ENCODE measurements at places on chromosomes 7 and 10.

DNA sequence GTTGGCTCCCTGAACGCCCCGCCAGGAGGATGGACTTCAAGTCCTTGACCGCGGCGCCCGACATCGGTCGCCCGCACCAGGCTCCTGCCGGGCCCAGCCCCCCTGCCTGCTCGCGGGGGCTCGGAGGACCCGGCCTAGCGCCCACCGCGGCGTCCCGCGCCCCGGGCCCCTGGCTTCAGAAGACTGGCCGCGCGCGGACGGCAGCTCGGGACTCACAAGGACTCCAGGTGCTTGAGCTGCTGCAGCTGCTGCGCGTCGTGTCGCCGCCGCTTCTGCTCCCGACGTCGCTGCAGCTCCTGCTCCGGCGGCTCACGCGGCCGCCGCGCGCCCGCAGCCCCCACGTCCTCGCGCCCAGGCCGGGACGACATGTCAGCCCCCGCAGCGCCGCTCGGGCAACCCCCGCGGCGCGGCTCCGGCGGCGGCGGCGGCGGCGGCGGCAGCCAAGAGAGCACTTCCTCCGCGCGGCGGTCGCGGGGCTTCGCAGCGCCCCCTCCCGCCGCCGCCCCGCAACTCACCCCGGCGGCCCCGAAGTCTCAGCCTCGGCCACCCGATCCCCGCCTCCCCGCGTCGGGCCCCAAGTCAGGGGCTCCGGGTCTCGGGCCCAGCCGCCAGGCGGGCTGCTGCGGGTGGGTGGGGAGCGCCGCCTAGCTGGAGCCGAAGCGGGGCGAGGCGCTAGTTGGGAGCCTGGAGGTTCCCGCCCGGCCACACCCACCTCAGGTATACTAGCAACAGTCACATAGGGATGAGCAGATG, at the start of gene RP9:
Gene RP9, minus strand, starts transcription at position 400 of the 753 bp plus-strand sequence. Its CDS starts 32 bp downstream, at position 368.
- peak; percentile 66 for DNase-seq

DNA sequence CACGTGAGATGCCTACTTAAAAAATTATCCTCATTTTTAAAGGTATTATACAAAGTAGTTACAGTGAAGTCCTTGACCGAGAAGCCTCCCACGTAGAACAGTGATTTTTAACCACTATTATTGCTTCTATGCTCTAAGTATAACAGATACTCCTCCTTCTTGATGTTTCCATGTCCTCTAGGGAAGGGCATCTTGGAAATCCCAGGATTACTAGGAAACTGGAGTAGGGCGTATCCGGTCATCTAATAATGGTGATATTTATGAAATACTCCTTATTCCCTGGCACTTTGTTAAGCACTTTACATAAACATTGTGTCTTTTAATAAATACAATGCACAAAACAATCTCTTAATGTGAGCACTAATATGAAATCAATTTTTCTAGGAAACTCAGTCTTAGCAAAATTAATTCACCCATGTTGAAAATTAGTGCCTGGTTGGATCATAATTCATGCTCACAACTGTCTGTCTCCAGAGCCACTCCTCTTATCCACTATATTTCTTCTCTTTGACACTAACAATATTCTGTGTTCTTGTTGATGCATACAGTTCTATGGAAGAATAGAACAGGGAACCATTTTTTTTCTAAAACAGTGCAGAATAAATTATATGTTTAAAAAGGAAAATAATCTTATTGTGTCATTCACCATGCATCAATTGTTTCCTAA, 128.6 kb upstream of the SEMA3E start:
- DNase-seq = no peak

DNA sequence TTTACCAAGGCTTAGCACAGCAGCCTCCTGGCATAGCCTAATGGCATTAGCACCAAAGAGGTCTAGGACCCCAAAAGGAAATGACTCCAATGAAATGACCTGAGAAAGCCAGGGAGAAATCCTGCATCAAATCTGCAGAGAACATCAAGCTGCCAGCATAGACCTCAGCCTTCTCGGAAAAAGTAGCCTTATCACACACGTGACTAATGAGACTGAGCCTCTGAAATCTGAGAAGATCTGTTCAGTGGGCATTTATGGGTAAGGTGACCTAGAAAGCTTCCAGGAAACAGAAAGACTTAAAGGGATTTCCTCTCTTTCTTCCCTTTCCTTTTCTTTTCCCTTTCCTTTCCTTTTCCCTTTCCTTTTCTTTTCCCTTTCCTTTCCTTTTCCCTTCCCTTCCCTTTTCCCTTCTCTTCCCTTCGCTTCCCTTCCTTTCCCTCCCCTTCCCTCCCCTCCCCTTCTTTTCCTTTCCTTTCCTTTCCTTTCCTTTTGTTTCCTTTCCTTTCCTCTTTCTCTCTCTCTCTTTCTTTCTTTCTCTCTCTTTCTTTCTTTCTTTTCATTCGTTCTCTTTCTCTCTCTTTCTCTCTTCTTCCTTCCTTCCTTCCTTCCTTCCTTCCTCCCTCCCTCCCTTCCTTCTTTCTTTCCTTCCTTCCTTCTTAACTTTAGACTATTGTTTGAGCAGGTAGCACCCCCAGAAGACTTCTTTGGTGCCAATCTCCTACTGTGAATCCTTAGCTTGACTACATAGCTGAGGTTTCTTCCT, 23.1 kb upstream of the PTTG1IP2 start:
- no peak for DNase-seq

- DNase-seq = peak; percentile 74
Observed at GRCh38 chr10:102627736-102628293, 16.5 kb upstream of the TRIM8 start.

DNA sequence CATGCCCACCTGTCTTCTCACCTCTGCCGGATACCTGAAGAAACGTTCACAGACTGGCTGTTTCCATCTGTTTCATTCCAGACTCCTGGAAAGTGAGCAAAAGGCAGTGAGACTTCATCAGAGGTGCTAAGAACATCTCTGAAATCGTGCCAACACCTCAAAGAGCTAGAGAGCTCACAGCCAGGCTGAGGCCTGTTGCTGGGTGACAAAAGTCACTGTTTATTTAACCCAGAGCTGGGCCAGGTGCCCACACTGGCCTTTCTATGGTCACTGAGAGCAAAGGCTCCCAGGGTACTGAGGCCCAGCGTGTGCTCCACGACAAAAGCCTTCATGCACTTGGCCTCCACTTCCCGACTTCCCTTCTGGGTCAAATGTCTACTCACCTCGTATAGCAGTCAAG, 3.7 kb upstream of the NANOS1 start:
- no peak for DNase-seq

DNA sequence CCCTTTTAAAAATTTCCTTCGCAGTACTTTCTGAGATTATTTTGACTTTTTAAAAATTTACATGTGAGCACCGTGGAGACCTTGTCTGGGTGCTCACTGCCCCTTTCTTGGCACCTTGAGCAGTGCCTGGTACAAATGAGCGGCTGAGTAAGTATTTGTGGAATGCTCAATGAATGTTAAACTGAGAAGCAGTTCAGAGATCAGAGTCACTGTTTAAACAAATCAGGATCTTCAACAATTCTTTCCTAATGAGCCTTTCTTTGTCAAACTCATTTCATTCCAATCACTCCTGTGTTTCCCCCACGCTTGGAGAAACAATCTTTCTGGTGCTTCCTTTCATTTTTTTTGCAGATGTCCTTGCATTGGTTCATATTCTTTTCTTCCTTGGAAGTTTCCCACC, 611.3 kb upstream of the GALNT17 start:
- DNase-seq = peak; percentile 36

DNA sequence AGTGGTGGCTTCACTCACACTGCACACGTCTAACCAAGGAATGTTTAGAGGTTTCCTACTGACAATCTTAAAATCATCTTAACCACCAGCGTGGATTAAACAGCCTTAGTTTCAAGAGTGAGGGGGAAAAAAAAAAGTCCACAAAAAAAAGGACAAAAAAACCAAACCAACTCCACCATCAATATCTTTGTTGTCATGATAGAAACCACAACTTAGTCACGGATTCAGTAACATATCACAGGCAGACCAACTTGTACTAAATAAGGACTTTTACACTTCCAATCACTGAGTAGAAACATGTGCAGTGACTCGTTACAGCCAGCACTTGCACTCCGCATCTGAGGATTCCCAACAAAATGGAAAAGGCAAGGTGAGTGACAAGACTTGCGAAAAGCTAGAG, 46.5 kb downstream of the FAM171A1 start:
- peak; percentile 76 for DNase-seq

- peak; percentile 6 for DNase-seq
Observed at GRCh38 chr10:94546049-94546900, 687 bp downstream of the HELLS start.

GRCh38 chr7:99199226-99199625, 8.7 kb downstream of the KPNA7 start:
- DNase-seq = no peak

DNA sequence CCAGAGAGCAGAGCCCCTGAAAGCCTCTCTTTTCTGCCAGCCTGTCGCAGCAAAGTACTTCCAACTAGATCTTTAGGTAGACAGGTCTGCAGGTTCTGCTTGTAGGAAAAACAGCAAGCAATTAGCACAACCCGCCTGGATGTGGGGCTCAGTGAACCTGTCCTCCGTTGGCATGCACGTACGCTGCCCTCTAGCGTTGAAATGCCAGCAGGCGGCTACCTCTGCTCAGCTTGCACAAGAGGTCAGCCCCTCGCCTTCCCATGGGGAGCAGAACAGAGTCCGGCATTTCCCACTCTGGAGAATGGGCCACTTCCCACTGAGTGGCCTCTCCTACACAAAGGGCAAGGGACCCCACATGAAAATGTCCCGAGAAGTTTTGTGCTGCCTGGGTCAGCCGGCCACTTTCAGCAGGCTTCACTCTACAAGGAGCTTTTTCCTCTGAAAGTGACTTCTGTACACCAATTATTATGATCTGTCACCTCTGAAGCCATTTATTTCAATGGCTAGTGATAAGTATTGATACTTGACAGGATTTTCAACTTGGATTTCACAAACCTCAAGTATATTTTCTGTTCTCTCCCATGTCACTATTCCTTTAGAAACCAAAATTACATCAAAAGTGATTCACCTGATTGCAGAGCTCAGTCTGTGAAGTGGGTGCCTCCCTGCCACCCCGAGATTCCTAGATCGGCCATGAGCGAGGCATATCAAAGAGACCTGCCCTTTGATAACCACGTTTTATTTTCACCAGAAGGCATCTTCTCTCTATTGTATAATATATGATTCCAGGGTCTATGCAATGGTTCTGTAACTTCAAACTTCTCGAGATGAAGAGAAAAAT, 56.7 kb downstream of the JCAD start:
- DNase-seq = peak; percentile 64

DNA sequence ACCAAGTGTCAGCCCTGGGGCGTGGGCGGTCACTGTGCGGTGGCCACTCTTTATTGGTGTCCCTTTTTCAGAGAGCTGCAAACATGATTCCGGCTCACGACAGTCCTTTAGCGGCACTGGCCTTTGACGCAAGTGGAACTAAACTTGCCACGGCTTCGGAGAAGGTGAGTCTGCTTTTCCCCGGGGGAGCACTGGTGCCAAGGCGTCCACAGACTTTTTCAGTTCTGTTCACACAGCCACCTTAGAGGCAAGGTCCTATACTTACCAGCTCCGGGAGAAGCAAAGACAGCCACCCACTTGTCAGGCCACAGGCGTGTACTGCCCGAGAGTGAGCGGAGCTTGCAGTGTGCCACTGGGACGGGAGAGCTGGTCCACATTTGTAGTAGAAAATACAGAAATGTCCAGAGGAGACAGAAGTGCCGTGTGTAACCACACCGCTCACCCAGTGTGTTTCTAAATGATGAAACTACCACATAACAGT, 27.9 kb downstream of the WIPI2 start:
- DNase-seq = no peak

DNA sequence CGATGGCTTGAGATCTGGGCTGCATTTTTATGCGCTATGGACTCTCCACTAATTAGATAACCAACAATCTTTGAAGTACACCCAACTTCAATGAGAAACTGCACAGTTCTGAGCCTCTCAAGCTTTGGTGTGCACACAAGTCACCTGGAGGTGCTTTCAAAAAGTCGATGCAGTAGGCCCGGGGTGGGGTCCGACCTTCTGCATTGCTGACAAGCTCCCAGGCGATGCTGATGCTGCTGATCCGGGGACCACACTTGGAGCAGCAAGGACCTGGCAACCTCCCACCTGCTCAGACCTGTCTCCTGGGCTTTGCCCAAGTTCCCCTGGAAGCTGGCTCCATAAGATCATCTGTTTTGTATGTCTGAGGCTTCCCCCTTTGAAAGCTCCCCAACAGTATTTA, 10.7 kb downstream of the KIAA1549 start:
- no peak for DNase-seq

GRCh38 chr10:17768957-17769356, 17.0 kb downstream of the TMEM236 start:
- DNase-seq = peak; percentile 50

DNA sequence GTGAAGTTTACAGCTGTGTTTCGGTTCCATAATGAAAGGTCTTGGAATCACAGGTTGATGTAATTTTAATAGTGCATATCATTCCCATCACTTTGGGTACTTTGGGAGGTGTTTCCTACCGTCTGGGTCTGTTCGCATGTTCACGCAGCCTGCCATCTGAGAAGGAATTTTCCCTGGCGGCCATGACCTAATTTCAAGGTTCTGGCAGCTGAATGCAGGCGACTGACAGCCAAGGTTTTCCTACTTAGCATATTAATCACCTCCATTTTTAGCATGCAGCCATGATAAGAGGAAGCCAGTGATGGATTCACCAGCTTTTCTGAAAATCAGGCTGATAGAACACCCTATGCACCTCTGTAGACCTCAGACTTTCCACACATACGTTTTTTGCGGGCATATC, 319.1 kb upstream of the TMEM229A start:
- no peak for DNase-seq

- DNase-seq = peak; percentile 35
Observed at GRCh38 chr7:48140001-48140681, 31.1 kb upstream of the ABCA13 start.
